ENCODE measurements at places on chromosomes 7 and 10.

DNA sequence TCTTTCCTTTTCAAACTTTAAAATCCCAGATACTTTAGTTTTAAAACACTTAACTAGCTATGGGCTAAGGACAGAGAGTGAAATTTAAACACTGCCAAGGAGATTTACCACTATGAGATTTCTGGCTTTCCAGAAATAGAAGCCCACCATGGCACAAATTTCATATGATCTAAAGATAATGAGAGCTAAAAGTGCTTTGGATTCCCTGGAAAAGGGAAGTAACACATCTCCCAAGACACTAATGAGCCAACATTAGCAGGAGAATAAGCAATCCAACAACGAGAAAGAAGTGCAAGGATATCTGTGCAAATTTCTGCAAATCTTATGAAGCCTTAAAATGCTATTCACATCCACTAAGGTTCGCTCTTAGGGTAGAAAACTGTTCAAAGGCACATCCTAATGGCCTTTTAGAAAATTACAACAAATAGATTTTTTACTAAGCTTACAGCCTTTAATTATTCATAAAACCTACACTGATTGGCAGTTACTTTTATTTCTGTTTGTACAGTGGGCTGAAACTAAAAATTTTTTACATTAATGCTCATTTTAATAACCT, 100.3 kb downstream of the RAPGEF5 start:
- DNase-seq: no peak

- no peak for DNase-seq
These were observed 97.0 kb upstream of the PFKP start for GRCh38 chr10:2970190-2970823.

DNA sequence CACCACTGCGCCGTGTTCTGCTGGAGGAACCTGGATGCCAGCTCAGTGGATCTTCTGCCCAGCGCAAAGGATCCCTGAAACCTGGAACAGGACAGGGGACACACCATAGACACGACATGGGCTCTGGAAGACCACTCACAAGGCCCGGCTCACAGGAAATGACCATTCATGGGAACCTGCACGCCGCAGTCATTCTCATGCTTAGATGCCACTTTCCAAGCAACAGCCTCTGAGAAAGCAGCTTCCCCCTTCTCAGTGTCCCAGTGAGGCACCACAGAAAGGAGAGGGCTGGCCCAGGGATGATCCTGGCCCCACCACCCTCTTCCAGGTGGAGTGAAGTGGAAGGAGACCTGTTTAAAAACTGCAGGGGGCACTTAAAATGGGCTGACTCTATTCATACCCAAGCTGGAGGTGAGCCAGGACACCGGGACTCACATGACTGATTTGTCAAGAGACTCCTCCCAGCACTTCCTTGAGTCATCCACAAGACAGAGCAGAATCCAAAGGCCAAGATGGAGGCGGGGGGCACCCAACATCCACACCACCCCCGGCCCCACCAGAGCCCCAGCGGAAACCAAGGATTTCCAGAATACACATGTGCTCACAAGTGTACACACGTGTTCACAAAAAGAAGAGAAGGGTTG, 11.2 kb downstream of the CTBP2 start:
- DNase-seq: no peak

- no peak for DNase-seq
These were observed 73.6 kb upstream of the AMPH start for GRCh38 chr7:38704751-38705150.

- no peak for DNase-seq
These were observed 27.2 kb downstream of the ANKRD16 start for GRCh38 chr10:5862360-5862961.

- DNase-seq: no peak
These were observed 18.0 kb upstream of the ZNF488 start for GRCh38 chr10:47401874-47402640.

DNA sequence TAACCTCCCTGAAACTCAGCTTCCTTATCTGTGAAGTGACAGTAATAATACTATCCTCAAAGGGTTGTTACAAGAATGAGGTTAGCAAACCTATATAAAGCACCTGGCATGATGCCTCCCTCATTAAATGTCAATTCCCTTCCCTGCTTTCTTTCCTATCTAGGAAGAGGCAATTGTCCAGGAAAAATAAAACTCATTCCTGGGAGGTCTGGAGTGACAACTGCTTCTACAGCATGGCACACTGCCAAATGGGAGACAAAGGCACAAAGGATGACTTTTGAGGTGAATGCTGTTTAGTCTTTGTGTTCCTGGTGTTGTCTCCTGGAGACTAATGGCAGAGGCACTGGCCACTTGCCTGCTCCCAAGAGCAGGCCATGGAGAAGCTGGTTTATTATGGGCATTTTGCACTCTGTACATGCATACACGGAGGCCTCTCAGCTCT, 32.2 kb upstream of the PDE1C start:
- no peak for DNase-seq

- no peak for DNase-seq
These were observed 53.0 kb downstream of the STEAP1B start for GRCh38 chr7:22447008-22447407.

DNA sequence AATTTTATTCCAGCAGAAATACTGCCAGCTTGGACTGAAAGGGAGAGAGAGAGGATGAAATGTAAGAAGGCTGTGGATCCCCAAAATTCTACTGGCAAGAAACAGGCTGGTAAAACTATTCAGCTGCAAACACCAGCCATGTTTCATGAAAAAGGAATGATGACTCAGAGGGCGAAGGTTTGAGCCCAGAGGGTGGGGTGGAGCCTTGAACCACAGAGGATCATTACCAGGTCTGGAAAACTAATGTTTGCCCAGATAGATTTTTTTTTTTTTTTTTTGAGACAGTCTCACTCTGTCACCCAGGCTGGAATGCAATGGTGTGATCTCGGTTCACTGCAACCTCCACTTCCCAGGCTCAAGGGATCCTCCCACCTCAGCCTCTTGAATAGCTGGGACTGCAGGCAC, 41.7 kb upstream of the NRF1 start:
- DNase-seq: no peak

- DNase-seq: no peak
These were observed 135.1 kb downstream of the VPS50 start for GRCh38 chr7:93367254-93367653.

DNA sequence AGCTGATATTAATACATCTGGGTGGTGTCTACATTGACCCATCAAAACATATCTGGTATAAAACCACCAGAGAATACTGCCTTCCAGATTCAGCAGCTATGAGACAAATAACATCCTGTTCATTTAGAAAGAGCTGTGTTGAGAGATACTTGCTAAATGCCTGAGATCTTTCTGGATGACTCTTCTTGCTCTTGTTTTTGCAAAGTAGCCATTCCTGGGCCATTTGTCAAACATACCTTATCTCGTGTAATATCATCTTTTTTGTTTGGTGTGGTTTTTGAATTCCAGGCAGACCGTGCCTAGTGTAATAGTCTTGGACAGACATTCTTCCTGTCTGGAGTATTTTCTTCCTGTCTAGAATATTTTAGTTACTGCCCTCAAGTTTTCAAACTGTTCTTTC, 74.7 kb upstream of the PRR15 start:
- no peak for DNase-seq

DNA sequence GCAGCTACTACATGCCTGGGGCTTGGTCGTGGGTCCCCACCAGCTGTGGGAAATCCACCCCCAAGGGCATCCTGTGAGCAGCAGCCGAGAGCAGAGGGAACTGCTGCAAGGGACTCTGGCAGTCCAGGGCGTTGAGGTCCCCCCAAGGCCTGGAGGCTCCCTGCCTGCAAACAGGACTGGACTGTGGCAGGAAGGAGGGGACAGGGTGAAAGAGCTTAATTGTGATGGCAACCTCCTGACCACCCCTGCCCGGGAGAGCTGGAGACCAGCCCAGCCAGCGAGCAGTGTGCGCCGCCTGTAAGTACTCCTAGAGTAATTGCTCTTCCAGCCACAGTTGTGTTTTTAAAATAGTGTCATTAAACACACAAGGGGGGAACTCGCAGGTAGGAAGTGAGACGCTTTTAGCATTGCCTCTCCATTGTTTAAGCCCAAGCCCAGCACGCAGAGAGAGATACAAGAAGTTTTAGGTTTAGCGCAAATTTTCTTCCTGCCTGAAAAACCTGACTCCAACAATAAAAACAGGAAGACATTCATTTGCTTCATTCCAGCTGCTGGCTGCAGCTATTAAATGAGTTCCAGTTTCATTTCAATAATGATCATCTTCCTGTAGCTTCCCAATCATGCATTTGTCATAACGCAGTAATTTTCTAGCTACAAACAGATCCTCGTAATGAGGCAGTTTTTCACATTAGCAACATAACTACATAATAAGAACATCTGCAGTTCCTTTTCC, 111.1 kb downstream of the EBF3 start:
- DNase-seq: no peak

GRCh38 chr7:19011212-19011611, 106.2 kb downstream of the TWIST1 start:
- no peak for DNase-seq

DNA sequence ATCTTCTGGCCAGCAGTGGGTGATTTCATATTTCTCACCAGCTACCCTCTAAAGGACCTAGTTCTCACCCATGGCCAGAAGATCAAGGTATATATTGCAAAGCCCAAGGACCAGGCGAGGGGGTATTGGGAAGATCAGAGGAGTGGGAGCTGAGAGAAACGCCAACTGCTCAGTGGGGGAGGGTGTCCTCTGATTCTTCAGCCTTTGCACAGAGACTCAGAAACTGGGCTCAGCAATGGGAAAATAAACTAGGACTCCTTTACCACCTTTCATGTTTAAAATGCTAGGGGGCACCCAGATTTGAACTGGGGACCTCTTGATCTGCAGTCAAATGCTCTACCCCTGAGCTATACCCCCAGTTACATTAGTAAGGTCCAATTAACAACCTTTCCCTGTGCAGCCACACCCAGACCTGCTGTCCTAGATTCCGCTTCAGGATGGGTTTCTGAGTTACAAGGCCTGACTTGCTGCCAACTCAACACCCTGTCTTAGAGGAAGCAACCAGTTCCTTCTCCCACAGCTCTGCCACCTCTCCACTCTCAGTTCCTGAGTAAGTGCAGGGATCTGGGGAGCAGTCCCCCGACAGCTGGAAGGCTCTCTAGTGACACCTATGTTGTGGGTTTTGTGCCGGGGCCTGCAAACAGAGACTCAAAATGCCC, 93.5 kb downstream of the ZNF783 start:
- no peak for DNase-seq

GRCh38 chr10:124566981-124567835, 105.6 kb downstream of the LHPP start:
- no peak for DNase-seq

DNA sequence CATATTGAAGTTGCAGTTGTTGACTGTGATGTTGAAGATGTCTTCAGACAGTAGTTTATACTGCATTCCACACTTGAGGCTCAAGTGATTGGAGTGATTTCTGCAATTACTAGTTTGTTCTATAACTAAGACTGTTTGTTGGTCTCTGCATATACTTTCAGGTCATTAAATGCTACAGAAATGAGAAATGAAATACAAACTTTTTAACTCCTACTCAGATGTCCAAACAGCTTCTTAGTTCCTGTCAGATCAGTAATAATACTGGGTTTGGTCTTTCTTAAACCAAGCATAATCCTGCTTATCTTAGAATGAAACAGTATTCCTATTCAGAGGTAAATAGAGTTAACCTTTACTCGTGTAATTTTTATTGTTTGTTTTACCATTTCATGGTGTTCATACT, 115.9 kb downstream of the CCNY start:
- no peak for DNase-seq

GRCh38 chr7:138705167-138705566, 4.0 kb upstream of the SVOPL start:
- DNase-seq: no peak

DNA sequence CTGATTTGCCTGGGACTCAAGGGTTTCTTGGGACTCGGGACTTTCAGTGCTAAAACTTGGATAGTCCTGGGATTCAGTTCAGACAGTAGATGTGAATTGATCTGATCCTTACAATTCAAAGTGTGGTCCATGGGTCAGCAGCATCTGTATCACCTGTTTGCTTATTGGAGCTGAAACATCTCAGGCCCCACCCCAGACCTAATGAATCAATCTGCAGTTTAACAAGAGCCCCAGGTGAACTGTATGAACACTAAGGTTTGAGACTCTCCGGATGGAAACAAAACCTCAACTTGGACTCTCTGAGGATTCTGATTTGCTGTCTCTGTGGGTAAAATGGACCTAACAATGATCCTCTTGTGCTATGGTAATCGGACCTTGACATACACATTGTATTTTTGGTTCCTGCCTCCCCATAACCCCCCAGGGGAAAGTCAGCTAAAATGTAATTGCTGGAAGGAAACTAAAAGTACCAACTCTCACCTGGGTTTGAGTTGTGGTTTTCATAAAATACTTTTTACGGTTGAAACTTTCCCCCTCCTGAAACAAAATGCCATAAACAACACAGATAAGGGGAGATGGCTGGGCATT, 11.7 kb downstream of the CYP26A1 start:
- DNase-seq: no peak

DNA sequence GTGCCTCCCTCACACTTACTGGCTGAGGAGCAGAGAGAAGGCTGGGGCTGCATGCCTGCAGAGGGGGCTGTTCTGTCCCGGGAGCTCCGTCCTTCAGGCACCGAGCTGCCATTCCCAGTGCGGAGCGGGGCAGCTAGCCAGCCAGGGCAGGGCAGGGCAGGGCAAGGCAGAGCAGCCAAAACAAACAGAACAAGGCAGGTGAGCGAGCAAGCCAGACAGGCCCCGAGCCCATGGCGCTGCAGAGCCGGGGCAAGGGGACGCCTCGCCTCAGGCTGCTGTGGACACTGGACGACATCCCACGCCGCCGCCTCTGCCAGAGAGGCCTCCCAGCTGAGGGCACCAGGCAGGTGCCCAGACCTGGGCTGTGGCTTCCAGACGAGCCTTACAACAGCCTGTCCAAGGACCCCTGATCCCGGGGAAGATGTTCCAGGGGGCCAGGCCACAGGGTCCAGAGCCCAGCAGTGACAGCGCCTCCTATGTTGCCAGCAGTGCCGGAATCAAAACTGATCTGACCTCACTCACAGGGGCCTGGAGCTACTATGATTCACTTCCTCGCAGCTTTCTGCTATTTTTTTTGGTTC, 8.2 kb upstream of the NDST2 start:
- DNase-seq: no peak

GRCh38 chr7:78473021-78473420, 674.4 kb downstream of the PHTF2 start:
- no peak for DNase-seq

Data from activated CD4-positive, alpha-beta T cell treated with anti-CD3 and anti-CD28 coated beads, Interleukin-2, amount 10 ng/mL, durations not matched to agents 24 days and 14 days (primary cell).